ENCODE measurements at places on chromosomes 5 and 9.
A peak's percentile ranks its signal among the peaks of the same experiment; 100 is the strongest.

DNA sequence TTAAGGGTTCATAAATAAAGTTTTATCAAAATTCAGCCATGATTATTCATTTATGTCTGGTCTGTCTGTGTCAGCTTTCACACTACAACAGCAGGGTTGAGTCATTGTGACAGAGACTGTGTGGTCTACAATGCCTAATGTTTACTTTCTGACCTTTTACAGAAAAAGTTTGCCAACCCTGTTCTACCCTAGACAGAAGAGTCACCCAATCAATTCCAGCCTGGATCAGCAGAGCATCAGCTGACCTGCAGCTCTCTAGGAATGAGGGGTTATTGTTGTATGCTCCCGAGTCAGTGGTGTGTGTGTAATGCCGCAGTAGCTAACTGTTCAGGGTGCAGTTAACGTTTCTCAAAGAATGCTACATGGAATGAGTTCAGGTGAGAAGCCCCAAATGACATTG is 87.3 kb downstream of the HRH2 start:
- no peak for DNase-seq

GRCh38 chr5:147906326-147907095 is at the start of gene C5orf46:
C5orf46 (minus strand) TSS chr5:147906538; CDS start chr5:147906501, 37 bp downstream.
- DNase-seq: no peak

DNA sequence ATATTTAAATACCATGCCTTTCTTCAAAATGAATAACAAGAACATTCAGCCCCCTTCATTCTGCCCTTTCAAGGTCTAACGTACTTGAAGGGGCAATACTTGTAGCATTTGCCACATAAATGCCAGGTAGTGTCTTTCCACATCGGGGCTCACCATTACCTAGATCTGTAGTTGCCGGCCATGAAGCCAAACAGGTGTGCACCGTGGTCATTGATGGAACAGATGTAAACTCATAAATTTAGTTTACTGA is 193.0 kb downstream of the CD180 start:
- no peak for DNase-seq

- DNase-seq: no peak
These were observed 20.6 kb downstream of the IFNW1 start for GRCh38 chr9:21121079-21121478.

- no peak for DNase-seq
These were observed 159.1 kb downstream of the ERCC6L2 start for GRCh38 chr9:96034553-96035122.

DNA sequence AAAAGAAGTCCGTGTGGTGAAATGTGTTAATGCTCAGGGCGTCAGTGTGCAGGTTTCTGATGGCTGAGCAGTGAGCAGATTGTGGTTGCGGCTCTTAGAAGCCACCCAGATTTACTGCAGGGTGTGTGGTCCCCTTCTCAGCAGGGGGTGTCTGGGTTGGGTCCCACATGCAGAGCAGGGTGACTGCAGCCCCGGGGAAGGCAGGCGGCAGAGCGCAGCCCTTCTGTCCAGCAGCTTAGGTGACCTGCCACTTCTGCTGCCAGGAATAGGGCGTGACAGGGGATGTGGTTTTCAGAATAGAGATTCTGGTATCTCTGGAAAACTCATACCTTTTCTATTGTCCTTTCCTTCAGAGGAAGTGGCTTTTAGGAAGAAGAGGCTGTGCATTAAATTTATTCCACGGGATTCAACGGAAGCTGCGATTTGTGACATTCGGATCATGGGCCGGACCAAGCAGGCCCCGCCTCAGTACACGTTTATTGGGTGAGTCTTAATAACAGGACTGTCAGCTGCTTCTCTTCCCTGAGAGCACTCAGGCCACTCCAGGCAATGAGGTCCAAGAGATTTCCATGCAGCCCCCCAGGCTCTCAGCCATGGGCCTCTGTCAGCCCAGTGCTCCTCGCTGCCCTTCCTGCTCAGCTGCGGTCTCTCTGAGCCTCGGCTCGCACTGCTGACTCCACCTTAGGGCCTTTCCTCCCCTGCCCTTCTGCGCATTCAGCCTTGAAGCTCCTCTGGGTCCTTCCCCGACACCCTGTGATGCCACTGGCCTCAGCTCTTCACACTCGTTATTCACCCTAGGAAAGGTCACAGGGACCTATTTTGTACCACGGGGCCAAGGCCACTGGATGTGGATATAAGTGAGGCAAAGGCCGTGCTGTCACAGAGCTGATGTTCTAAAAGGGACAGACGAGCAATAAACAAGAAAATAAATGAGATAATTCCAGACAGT is 65.4 kb downstream of the MVB12B start:
- DNase-seq: no peak

- peak; percentile 4 for DNase-seq
These were observed 11.3 kb downstream of the NINJ1 start for GRCh38 chr9:93122721-93123221.

GRCh38 chr9:7370381-7370780 is 429.2 kb downstream of the DMAC1 start:
- no peak for DNase-seq

DNA sequence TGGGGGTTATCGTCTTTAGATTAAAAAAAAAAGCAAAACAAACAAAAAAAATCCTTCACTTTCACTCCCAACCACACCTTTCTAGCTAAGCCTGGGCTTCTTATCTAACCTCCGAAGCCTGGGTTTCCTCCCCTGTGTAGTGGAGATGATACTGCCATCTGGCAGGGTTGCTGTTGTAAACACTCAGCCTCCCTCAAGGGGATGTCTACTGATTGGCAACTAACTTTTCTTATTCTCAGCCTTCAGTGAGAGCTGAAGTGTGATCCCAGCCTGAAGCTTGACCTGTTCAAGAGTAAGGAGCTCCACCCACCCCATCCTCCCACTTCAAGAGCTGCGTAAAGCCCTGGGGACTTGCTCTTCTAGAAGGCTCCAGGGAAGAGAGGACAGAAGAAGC is 21.5 kb upstream of the WWC1 start:
- DNase-seq: no peak

- DNase-seq: no peak
These were observed 59.1 kb downstream of the ATP10B start for GRCh38 chr5:160792732-160793529.

- DNase-seq: peak; percentile 76
These were observed 4.6 kb downstream of the MRPL41 start for GRCh38 chr9:137556069-137556838.

DNA sequence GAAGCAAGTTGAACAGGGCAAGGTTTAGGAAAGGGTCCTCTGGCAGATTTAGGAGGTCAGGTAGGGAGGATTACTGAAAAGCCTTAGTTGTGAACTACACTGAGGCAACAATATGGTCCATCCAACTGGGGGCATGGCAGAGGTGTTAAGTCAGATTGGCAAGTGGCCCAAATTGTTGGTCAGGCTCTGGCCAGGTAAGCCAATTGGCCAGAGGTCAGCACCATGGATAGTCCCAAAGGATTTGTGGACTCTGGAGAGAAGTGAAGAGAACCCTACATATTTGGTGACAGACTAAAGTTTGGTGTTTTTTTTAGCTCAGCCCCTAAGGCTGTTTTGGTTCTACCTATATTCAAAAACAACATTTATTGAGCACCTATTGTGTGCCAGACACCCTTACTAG is 39.1 kb upstream of the RASGRF2 start:
- DNase-seq: no peak

- no peak for DNase-seq
These were observed 15.1 kb upstream of the ACSL6 start for GRCh38 chr5:132026516-132027008.

DNA sequence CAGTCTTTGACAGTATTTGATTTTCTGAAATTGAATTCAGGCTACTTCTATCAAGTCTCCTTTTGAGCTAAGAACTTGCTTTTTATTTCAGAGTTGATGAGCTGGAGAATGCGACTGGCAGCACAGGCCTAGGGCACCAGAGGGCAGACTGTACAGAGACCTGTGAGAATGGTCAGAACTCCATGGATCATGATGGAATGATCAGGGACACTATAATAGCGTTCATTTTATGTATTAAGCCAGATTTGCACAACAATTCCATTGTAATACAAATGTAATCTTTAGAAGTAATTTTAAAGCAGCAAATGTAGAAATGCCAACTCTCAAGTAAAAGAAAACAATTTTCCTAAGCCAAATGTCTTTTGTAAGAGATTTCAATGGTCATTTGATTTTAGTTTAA is 902.4 kb downstream of the NR2F1-AS1 start:
- no peak for DNase-seq

DNA sequence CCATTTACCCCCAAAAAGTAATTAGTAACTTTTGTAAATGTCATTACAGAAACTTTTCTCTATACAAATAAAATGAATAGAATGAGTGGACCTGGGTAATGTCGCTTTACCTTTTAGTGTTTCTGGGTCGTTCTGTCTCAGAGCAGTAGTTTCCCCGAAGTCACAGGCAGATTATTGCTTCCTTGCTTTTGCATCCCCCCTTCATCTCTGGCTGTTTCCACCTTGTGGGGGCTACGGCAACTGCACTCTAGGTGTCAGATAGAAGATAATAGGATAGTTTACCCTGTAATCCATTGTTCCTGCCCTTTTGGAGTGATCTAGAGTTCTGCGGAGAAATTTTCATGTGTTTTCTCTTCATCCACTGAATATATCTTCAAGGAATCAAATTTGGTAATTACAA is 68.7 kb downstream of the PRR16 start:
- no peak for DNase-seq

- DNase-seq: no peak
These were observed 35.5 kb downstream of the RFK start for GRCh38 chr9:76358628-76359280.

GRCh38 chr5:14980698-14981097 is 109.1 kb upstream of the ANKH start:
- no peak for DNase-seq

GRCh38 chr5:38739011-38739704 is 106.7 kb upstream of the OSMR start:
- no peak for DNase-seq

GRCh38 chr5:171946000-171946781 is 60.2 kb downstream of the FBXW11 start:
- DNase-seq: no peak

DNA sequence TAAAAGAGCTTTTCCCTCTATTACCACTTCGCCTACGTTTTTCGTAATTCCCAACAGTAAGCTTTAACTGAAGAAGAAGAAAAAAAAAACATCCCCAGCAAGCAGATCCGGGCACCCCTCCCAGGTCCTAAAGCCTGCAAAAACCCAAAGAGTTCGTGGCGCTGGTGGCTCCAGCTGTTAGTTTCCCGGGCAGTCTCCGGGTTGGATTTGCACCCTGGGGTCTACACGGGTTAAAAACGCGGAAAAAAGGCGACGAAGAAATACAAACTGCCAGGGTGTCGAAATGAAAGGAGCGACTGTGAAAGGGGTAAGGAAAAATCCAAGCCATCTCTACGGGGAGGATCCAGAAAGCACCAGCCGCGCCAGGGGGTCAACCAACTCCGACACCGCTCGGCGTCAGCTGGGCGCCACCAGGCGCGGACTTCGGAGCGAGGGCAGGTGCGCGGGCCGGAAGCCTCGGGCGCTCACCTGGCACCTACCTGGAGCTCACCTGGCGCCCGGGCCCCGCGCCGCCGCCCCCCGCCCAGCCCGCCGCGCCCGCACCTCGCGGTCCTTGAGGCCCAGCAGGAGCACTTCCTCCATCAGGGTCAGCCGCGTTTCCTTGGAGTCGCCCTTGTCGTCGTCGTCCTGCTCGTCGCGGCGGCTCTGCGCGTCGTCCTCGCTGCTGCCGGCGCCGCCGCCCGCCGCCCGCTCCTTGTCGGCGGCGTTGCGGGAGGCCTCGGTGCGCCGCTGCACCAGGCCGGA is 680 bp downstream of the GOLPH3 start:
- peak; percentile 57 for DNase-seq

GRCh38 chr5:37110135-37110534 is 139.0 kb downstream of the CPLANE1 start:
- no peak for DNase-seq

- DNase-seq: peak; percentile 40
These were observed 519 bp downstream of the ZER1 start for GRCh38 chr9:128771094-128771721.

DNA sequence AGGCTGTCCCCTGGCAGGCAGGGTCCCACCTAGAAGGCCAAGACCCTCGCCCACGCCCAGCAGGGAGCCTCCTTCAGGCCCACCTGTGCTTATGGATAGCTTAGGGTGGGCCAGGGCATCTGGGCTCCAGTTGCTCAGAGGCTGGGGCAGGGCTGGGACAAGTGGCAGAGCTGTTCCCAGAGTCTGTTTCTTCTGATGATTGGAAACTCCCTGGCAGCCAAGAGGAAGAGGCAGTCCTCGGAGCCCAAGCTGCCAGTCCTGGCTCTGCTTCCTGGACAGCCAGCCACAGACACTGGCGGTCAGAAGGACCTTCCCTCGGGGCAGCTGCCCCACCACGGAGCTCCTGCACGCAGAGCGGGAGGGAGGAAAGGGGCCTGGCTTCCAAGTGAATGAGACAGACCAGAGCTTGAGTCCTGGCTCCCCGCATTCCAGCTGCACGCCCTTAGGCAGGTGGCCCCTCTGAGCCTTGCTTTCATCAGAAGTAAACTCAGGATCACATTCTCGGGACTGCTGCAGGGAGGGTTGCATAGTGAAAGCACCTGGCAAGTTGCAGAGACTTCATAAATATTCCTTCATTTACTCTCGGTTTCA is 37.9 kb upstream of the GABRP start:
- no peak for DNase-seq

GRCh38 chr5:93569300-93570160 is 11.5 kb downstream of the NR2F1-AS1 start:
- no peak for DNase-seq

DNA sequence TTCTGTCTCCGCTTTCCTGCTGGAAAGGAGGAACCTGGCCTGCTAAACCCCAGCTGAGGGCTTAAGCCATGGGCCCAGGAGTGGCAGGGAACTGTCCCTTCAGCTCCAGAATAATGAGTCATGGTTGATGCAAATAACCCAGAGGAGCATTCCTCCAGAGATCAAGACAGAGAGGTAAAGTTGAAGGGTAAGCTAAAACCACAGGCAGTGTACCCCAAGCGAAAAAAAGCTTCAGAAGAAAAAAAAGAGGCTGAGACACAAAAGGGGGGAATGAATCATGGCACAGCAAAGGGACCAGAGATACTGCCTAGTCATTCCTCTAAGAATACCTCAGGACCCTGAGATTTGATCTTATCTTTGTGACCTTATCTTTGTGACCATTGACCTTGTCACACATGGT is 199.5 kb upstream of the TAS2R1 start:
- DNase-seq: no peak

DNA sequence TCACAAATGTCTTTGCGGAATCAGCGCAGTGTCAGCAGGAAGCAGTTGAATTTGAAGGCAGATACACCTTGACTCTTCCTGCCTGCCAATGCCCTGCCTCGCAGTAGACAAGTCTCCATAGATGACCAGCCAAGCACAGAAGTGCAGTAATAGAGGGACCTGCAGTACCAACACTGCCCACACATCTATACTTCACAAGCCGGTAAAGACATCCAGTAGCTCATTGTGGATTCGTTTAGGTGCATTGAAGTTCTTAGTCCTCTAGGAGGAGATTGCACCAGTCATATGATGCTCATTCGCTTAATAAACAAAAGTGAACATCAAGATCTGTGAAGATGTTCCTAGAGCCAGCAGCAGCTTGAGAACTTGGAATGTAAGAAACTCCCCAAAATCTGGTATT is 7.1 kb upstream of the IFNA2 start:
- DNase-seq: no peak

DNA sequence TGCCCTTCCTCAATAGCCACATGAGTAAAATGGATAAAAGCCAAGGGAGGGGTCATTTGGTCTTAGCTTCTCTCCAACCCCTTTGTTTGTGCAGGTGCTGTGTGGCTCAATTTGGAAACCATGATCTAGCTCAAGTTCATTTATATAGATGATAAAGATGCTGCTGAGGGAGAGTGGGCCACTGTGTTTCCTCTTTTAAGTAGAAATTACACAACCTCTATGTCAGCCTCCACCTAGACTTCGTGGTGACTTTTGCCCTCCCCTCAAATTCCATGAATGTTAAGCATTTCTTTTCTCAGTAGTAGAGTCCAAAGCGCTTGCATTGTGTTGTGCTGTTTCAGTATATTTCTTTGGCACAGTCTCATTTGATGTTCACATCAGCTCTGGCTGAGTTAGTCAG is 241.4 kb downstream of the ARHGAP26 start:
- no peak for DNase-seq

Data from left colon (tissue), 2 donors.